ENCODE measurements at places on chromosomes 4 and X.

- no peak for DNase-seq
These were observed 94.4 kb upstream of the CD99 start for GRCh38 chrX:2596555-2597255.

GRCh38 chrX:19791562-19791961 lies 95.8 kb downstream of the SH3KBP1 start:
- DNase-seq, result no peak

- no peak for DNase-seq
These were observed 35.5 kb downstream of the F8 start for GRCh38 chrX:154986826-154987575.

- DNase-seq, result no peak
These were observed 37.8 kb downstream of the PPM1K start for GRCh38 chr4:88246600-88246999.

- no peak for DNase-seq
These were observed 105.7 kb downstream of the CDS1 start for GRCh38 chr4:84688605-84689004.

GRCh38 chrX:19344661-19345060 lies 934 bp downstream of the PDHA1 start:
- DNase-seq, result no peak

GRCh38 chrX:125132274-125132673 lies 187.4 kb upstream of the TEX13C start:
- DNase-seq, result no peak

- DNase-seq, result no peak
These were observed 169.9 kb downstream of the ASMT start for GRCh38 chrX:1784773-1785172.

DNA sequence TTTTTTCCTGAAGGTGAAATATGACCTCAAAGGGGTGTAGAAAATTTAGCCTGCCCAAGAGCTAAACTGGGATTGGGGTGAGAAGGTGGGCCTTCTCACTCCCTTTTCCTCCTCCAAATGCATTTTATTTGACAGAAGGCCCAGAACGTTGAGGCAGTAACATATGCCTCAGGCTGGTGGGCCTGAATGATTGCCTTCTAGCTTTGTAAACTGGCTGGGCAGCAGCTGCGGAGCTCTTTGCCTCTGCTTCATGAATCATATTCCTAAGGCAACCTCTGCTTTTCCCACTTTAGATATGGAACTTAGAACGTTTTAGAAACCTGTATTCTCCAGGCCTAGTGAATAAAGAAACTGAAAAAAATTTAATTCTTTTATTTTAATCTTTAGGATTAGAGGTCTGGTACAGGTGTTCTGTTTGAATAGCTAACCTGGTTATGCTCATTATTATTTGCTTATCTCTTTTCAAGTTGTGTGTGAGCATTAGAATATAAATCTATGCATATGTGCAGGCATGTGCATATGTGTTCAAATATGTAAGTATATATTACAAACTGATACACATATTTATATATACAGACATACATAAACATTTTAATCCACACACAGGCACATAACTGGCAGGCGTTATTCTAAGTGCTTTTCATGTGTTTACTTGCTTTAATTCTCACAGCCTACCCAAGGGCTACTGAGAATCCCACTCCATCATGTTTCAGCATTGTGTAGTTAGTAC lies 11.5 kb downstream of the PRDM8 start:
- DNase-seq, result no peak

DNA sequence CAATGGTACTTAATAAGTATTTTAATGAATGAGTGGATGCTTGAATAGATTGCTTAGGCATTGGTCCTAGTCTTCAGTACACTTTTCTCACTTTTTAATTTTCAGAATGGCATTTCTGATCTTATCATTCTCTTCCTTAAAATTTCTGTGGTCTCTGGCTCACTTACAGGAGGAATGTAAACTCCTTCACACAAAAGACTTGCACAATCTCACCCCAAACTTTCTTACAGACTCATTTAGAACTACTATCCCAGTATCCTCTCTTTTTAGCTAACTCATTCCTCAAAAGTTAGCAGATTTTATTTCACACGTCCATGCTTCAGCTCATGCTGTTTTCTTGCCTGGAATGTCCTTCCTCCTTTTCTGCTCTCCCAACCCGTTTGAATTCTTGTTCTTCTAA lies 350.1 kb downstream of the GRXCR1 start:
- no peak for DNase-seq

DNA sequence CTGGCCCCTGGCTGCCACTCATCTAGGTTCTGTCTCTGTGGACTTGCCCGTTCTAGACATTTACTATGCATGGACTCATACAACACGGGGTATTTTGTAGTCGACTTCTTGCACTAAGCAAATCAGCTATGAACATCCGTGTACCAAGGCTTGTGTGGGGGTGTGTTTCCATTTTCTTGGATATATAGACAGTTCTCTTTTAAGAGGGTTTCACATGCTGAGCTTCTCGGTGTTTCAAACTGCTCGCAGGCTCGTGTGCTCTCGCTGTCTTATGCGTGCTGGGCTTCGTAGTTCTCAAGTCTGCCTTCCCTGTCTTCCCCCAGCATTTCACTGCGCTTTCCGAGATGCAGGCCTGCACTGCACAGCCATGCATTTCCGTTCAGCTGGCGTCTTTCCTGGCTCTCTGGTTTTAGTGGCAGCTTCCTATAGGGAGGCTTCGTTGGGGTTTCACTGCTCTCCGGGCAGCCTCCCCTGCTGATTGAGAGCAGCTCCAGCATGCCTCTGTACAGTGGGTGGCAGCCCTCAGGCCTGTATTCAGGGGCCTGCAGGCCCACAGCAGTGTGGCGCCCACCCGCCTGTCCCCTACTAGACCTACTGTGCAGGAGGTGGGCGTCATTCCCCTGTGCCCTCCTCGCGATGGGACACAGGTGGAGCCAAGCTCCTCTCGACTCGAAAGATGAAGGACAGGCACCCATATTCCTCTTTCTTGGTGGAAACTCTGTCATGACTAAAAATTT lies 27.6 kb downstream of the ZBTB49 start:
- no peak for DNase-seq

- DNase-seq, result no peak
These were observed 30.5 kb downstream of the FGF2 start for GRCh38 chr4:122857160-122857559.

DNA sequence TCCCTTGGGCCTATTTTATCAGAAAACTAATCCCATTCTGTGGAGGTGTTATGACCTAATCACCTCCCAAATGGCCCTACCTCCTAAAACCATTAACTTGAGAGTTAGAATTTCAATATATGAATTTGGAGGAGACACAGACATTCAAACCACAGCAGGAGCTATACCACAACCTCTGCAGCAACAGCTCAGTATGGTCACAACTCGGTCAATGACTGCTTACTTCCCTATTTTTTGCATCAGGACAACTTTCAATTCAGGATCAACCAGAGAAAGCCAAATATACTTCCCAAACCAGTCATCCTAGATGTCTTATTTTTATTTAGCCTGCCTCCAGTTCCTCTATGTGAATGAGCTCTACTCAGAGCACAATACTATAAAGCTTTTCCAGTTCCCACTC lies 11.3 kb upstream of the SMARCA5 start:
- DNase-seq, result no peak

DNA sequence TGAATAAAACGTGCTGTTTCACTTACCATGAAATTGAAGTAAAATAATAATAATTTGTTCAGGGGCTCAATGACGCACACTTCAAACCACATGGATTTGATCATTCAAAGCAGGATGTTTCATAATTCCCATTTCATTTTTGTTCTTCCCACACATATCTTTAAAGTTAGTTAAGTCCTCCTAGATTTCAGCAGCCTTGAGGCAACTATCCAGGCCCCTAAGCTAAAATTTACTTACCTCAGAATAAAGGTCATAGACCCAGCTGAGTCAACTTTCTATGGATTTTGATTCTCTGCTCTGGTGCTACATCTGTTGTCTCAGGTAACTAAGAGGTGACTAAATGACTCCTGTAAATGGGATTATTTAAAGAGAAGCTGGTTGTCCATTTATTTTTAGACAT lies 25.0 kb downstream of the GPR174 start:
- no peak for DNase-seq

All from muscle of back (tissue), 13 donors.